Common myeloid progenitor, CD34-positive (primary cell): ENCODE measurements at places on chromosomes 2 and 18.
A peak's percentile ranks its signal among the peaks of the same experiment; 100 is the strongest.

DNA sequence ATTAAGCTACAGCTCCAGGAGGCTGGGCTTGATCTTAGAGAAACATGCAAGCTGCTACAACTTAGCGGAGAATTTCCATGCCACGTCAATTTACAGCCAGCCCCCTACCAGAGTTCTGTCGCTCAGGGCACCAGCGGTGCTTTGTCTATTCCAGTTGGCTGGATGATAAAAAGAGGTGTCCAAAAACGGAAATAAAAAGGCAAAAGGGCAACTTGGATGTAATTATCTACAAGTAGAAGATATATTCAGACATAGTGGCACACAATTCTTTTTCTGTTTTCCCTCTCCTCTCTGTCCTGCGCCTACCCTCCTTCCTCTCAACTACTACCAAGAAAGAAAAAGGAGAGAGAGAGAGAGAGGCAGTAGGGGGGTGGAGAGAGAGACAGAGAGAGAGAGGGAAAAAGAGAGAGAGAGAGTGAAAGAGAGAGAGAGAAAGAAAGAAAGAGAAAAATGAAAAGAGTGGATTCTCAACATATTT is 363 bp upstream of the RFTN2 start:
- DNase-seq, result peak; percentile 2

GRCh38 chr18:8721094-8721669 is 15.8 kb downstream of the MTCL1 start:
- no peak for DNase-seq

DNA sequence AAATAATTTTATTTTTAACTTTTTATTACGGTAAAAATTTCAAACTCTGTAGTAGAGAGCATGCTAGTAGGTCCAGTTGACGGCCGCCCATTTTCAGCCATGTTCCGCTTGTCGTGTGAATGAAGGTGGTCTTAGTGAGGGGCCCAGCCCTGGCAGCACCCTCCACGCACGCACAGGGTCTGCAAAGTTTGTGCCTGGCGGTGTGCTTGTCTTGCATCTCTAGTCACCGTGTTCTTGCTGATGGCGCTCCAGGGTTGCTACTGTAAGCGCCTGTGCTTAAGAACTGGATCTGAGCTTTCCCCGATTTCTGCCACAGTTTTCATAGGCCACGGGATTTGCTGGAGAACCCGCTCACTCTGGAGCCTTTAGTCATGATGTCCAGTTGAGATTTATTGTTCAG is 28.9 kb downstream of the LDLRAD4 start:
- DNase-seq, result no peak

- DNase-seq, result peak; percentile 61
Measured at GRCh38 chr2:63486861-63487290, 101.4 kb downstream of the WDPCP start.

- no peak for DNase-seq
Measured at GRCh38 chr2:231300722-231301076, 94.8 kb upstream of the B3GNT7 start.

DNA sequence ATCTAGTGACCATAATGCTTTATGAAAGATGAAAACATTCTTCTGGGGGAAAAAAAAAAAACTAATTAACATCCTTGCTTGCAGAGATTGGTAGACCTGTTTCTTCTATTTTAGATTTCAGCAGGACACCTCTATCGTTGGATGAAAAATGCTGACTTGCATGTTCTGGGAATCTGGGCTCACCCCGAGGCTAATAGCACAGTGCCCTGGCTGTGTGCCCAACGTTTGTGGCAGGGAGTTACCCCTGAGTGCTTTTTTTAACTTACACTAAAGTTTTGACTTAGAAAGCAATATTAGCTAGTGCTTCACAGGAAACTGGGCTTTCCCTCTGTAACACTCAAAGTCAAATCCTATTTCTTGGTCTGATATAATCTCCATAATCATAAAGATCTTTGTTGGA is 233.2 kb downstream of the SLC8A1 start:
- peak; percentile 7 for DNase-seq

- no peak for DNase-seq
Measured at GRCh38 chr2:28233164-28233676, 159.4 kb upstream of the FOSL2 start.

GRCh38 chr18:65752625-65753325 is 2.0 kb downstream of the CDH7 start:
- no peak for DNase-seq

GRCh38 chr18:43134876-43135275 is 19.4 kb upstream of the RIT2 start:
- DNase-seq, result no peak

GRCh38 chr2:86068136-86068588 is 37.5 kb downstream of the POLR1A start:
- peak; percentile 54 for DNase-seq

DNA sequence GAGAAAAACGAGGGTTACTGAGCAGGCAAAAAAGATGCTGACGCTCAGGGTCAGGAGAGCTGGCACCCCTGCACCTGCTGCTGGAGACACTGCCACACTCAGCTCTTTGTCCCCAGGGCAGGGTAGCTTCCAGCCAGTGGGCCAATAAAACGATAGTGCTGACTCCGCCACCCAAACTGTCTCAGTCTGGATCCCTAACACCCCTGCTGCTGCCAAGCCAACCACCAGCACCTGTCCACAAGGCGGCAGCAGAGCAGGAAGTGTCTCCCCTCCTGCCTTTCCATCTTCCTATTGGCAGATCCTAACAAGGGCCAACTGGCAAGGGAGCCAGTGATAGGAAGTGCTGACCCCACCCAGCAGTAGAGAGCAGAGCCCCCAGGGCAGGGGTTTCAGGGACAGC is 531.5 kb upstream of the SALL3 start:
- no peak for DNase-seq

DNA sequence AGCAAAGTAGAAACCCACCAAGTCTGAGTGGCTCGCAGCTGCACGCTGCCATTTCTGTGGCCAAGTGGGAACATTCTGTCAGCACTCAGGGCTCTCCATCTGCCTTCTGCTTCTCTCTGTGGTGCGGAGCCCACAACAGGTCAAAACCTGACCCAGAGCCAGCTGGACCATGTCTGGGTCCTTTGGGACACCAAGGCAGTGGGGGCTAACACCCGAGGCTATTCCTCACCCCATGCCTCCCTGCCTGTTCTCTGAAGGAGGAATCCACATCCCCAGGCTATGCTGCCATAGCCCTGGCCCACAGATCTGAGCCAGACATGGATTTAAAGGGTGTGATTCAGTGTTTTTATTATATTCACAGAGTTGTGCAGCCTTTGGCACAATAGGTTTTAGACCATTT is 86.4 kb downstream of the SNTG2 start:
- no peak for DNase-seq

DNA sequence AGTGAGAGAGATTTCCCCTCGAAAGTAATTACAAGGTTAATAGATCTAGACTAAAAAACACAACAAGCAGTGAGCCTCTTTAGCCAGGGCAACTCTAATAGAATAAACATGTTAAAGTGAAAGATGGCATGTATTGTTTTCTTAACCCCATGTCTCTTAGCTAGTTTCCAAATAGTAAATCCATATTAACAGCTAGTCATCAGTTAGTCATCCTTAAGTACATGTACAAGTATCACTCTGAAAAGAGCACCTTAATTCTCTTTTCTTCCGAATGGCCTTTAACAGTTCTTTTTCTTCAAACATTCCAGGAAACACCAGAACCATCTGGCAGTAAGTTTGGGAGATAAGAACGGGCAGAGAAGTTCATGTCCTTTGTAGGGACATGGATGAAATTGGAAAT is 1480.0 kb downstream of the LRP1B start:
- no peak for DNase-seq

DNA sequence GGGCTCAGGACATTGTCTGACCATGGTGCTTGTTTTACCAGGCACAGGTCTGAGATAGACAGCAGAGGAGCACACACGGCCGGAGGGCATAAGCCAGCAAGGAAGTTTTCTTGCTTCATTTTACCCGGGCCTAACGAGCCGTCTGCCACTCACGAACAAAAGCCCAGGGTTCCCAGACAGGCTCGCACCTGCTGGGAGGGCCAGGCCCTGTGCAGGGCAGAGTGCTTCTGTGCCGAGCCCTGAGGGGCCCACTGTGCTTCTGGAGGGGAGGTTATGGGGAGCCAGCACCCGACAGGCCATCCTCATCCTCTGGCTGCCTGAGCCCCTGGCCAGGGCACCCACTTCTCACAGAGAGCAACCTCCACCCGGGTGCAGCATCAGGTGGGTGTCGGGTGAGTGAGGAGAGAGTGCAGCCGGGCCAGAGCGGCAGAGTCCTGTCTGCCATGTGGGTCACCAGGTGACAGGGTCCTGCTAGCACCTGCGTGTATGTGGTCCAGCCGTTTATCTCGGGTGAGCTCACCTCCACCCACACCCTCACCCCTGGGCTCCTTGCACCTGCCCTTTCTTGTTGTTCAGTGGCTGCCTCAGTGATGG is 297.9 kb downstream of the NDUFA10 start:
- DNase-seq, result no peak

DNA sequence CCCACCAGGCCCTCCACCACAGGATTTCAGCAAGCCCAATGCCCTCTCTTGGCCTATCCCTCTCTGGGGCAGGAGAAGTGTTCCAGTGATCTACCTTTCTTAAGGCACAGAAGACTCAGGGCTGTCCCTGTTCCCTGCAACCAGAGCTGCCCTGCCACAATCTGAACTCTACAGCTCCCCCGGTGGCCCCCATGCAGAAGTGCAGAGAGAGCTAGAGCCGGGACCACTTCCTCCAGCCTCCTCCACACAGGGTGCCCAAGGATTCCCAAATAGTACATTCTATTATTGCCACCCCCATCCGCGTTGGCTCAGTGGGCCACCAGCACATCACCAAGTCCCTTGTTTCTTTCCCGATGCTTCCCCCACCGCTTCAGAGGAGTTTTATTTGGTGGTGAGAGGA is 114.8 kb upstream of the PTPRM start:
- peak; percentile 49 for DNase-seq

GRCh38 chr2:16406496-16407289 is 258.9 kb downstream of the CYRIA start:
- DNase-seq, result no peak

DNA sequence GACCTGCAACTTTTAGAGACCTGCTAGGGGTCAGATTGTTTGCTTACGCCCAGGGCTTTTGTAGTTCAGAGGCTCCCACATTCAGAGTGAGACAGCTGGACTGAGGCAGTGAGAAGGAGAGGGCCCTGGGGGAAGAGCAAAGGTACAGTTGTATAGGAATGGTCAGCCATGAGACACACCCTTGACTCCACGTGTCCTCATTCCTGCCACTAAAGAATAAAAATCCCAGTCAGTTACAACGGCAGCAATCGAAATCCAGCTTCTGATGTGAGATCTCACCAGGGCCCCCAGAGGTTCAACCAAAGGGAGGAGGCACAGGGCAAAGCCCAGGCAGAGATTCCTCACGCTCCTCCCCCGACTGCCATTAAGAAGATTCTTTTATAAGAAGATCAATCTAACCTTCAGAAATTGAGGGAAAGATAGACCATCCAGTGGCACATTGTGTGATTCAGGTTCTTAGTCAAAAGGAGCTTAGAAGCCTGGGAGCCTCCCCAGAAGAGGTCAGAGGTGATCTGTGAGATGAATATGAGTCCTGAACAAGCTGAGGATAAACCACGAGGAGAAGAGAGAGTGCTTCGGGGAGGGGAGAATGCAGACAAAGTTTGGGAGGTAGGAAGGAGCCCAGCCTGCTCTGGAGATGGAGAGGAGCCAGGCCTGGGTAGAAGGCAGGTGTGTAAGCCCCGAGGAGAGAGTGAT is 317.0 kb downstream of the CYP26B1 start:
- no peak for DNase-seq

- no peak for DNase-seq
Measured at GRCh38 chr2:143420313-143420712, 291.1 kb downstream of the ARHGAP15 start.

DNA sequence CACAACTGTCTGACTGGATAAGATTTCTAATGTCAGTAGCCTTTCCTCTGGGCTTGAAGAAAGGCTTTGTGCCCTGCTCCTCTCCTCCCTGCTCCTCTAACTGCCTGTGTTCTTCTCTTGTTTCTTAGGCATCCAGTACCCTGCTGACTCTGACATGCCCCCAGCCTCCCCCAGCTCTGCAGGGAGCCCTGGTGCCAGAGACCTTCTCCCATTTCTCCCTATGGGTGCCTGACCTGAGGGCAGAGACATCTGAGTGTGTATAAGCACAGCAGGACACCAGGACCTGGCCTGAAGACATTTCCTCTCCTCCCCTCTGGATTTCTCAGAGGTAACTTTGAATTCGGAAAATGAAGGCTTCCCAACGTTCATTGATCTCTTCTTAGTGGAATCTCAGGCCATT is 23.6 kb downstream of the RNF144A start:
- DNase-seq, result no peak

- no peak for DNase-seq
Measured at GRCh38 chr2:204175552-204176271, 239.1 kb downstream of the ICOS start.

GRCh38 chr2:108625828-108626195 is 91.5 kb downstream of the LIMS1 start:
- DNase-seq, result no peak

DNA sequence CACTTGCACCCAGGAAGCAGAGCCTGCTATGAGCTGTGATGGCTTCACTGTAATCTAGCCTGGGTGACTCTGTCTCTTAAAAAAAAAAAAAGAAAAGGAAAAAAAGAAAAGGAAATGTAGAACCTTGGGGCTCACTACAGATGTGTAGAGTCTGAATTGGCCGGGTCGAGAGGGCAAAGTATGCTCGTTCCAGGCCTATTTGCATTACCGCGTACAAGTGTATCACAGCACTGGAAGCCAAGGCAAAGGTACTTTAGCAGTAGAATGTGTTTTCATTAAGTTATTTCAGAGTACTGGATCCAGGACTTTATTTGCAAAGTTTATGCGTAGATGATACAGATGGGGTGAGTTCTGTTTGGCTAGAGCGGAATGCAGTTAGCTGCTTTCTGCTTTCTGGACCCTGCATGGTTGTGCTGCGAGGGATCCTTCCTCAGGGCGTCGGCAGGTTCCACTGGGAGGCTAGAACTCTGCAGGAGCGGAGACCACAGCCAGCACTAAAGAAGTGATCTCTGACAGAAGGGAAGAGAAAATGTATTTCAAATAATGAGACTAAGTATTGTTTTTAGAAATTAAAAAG is 51.8 kb downstream of the LDLRAD4 start:
- no peak for DNase-seq

DNA sequence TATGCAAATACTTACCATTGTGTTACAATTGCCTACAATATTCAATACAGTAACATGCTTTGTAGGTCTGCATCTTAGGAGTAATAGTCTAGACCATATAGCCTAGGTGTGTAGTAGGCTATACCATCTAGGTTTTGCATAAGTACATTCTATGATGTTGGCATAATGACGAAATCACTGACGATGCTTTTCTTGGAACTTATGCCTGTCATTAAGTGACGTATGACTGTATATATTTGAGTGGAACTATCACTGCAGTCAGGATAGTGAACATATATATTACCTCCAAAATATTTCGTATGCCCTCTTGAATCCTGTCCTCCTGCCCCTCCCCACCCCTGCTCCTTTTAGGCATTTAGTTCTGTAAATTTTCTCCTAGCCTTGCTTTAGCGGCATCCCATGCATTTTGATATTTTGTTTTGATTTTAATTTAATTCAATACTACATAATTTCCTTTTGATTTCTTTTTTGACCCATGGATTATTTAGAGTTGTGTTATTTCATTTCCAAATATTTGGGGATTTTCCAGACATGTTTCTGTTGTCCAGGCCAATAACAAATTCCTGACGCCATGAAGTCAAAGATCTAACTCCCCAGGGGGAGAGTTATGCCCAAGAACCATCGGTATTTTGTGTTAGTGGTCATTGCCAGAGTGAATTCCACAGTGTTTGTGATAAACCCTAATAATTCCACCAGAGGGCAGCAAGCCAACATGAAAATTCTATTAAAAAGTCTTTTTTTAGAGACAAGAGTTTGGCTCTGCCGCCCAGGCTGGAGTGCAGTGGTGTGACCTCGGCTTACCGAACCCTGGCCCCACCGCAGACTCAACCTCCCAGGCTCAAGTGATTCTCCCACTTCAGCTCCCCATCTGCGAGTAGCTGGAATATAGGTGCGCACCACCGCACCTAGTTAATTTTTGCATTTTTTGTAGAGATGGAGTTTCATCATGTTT is 24.2 kb upstream of the CASP8 start:
- peak; percentile 73 for DNase-seq
